ENCODE measurements at places on chromosomes 5 and 9.

GRCh38 chr9:93007529-93008058 lies 50.9 kb upstream of the SUSD3 start:
- DNase-seq = no peak

GRCh38 chr5:149731332-149731616 lies 1.2 kb downstream of the PPARGC1B start:
- DNase-seq = no peak

- DNase-seq = no peak
Measured at GRCh38 chr5:114467729-114468128, 105.9 kb downstream of the KCNN2 start.

DNA sequence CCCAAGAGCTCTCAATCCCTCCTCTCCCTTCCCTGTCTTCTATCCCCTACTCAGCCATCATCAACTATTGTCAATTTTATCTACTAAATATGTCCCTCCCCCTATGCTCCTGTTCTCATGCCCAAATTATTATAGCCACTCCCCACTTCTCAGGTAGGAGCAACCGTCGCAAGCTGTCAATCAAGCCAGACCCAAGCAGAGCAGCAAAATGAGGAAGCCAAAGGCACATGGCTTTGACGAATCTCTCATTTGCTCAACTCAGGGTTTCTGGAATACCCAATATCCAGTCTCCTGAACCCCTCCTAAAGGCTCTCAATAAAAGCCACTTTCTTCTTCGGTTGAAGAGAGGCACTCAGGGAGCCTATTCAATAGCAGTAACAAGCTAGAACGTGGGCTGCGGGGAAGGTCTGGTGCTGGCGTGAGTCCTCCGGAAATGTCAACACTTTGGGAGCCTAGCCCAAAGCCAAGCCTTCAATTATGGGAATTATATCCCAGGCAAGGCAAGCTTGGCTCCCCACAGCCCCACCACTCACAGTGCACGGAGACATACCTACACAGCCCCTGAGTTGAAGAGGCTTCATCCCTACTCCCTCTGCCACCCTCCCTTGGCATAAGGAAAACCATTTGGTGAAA lies 47.7 kb downstream of the SIL1 start:
- no peak for DNase-seq

GRCh38 chr5:10507575-10508096 lies 56.2 kb upstream of the ANKRD33B start:
- no peak for DNase-seq

DNA sequence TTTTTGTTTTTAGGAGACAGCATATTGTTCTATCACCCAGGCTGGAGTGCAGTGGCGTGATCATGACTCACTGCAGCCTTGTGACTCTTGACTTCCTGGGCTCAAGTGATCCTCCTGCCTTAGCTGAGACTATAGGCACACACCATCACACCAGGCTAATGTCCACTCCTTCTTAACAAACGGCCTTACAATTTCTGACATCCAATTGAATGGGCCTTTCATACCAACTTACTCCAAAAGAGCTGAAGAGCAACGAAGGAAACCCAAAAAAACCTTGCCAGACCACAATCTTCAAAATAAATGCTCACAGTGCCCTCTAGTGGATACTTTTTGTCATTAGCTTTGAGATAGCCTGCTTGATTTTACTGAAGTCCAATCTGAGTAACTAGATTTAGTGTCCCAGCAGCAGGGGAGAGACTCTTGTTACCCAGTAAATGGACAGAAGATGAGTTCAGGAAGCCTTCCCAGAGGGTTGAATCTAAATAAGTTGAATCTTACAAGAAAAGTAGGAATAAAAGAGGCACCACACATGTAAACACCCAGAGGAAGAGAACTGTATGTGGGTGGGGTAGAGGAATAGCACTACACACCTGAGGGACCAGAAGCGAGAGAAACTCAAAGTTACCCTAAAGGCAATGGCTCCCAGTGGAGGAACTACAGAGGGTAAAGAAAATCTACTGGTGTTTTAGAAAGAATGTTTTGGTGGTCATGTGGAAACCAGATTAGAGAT lies 9.3 kb downstream of the ZNF622 start:
- DNase-seq = no peak

All from activated T-helper 1 cell treated with anti-CD3 and anti-CD28 coated beads, Interleukin-2, amount 50 U/mL, for 16 hours (primary cell).